Fibroblast of lung (primary cell): ENCODE measurements at places on chromosomes 16 and 17.
A peak's percentile ranks its signal among the peaks of the same experiment; 100 is the strongest.

DNA sequence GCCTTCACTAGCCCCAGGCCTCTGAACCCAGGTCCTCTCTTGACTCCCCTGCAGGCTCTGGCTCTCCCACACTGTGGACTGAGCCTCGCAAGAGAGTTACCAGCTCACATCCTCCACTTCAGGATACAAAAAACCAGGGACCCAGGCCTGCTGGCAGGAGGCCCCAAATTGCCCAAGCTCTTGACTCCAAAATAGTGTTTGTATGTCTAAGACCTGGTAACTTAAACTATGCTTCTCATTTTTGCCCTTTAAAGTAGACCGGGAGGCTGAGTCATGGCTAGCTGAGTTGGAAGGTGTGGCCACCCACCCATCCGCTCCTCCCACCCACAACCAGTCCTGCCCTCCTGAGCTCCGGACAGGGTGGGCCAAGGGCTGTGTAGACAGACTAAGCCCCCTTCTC, 250.0 kb downstream of the SOX9 start:
- peak; percentile 81 for DNase-seq

- no peak for DNase-seq
These were observed 136.7 kb upstream of the HS3ST2 start for GRCh38 chr16:22677024-22677830.

DNA sequence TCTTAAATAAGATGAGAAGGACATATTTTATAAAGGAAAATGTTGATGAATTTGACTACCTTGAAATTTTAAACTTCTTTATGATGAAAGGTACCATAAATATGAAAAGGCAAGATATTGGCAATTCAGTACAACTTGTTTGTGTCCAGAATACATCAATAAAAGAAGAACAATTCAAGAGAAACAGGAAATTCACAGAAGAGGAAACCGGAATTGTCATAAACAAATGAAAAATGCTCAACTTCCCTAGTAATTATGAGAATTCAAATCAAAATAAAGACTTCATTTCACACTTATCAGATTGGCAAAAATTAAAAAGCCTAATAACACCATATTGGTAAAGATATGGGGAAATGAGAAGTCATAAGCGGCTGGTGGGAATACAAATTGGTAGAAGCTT, 54.3 kb downstream of the WSB1 start:
- DNase-seq: no peak

- no peak for DNase-seq
These were observed 21.5 kb downstream of the EPOP start for GRCh38 chr17:38653230-38653629.

DNA sequence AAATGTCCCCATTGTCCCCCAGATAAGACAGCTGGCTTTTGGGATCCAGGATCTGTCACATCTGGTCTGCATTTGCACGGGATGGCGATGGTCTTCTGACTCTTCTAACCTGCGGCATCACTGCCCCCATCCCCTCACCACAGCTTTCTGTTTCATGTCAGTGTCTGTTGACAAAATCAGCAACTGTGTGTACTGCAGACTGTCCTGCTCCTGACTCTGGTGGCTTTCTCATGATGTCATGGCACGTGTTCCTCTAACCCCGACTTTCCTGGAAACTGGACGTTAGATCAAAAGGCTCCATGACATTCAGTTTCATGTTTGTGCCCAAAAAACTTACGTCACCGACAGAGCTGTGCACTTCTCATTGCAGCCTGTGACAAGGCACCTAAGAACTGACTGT, 30.1 kb upstream of the CPNE2 start:
- no peak for DNase-seq

- no peak for DNase-seq
These were observed 108.7 kb upstream of the NACA2 start for GRCh38 chr17:61699694-61700093.

- no peak for DNase-seq
These were observed 42.7 kb upstream of the CPNE2 start for GRCh38 chr16:57049678-57050077.

DNA sequence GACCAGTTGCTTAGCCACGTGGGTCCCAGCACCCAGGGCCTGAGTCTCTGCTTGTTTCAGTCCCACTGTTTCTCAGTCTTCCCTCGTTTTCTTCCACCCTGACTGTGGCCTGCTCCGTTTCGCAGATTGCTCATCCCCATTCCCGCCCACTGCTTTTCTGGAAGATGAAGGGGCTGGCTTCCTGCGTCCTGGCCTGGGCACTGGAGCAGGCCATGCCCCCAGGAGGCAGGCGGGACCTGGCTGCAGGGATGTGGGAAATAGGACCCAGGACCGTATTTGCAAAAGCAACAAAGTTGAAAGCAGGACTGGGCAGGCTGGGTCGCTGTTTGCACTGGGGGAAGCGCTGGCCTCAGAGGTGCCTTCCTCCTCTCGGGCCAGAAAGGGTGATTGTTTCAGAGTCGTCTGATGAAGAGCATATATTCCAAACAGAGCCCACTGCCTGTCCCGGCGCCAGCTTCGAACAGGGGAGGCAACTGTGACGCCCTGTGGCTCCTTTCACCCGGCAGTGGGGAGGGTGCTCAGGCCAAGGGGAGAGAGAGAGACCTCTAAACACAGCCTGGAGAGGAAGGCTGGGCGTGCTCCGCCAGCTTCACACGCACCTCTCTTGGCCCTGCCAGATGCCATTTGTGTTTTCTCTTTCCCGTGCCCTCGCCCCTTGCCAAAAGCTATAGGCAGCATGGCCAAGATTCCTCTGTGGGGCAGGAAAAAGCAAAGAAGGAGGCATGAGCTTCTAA, 108.6 kb downstream of the CMIP start:
- DNase-seq: no peak

DNA sequence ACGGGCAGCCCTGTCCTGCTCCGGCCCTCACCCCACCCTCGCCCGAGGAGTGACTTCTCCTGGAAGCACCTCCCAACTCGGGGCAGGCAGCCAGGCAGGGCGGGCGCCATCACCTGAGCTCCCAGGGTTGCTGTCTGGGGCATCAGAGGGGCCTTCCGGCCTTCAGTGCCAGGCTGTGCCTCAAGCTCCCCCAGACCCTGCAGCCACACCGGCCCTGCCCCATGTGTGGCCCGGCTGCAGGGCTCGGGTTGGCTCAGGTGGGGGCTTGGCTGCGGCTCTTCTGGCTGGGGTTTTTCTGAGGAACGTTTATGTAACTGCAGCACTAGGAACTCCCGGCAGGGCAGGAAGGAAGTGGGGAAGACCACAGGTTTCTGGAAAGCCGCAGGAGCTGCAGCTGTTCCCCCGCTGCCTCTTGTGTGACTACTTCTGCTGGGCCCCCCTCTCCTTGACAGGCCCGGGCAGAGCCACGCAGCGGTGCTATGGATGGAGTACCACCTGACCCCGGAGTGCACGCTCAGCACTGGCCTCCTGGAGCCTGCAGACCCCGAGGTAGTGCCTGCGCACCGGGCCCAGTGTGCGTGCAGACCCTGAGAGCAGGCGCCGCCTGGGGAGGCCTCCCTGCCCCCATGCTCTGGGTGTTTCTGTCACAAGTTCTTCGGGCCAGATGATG, 45.6 kb downstream of the PRMT7 start:
- DNase-seq: no peak

- no peak for DNase-seq
These were observed 7.7 kb downstream of the TNS4 start for GRCh38 chr17:40493697-40494096.

DNA sequence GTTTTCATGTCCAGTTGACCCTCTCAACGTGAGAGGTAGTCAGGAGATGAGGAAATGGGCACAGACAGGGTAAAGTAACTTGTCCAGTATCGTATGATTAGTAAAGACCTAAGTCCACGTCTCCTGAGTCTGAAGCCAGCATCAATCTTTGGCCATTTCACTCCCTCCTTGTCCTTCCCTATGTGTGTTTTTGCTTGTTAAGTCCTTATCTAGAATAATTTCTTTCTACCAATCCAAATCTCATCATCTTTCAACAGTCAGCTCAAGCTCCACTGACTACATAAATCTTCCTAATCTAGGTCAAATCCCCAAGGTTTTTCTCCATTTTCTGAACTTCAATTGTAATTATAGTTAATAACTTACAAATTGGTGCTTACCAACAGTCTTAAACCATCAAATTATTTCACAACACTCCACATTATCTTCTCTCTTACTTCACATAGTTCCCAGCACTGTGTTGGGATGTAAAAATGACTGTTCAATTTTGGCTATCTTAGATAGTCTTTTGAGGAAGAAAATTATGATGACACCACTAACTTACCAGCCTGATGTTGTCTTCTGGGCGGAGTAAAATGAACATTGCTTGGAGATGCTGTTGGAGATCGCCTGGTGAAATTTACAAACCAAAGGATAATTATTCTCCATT, 72.3 kb upstream of the CORO6 start:
- DNase-seq: no peak

DNA sequence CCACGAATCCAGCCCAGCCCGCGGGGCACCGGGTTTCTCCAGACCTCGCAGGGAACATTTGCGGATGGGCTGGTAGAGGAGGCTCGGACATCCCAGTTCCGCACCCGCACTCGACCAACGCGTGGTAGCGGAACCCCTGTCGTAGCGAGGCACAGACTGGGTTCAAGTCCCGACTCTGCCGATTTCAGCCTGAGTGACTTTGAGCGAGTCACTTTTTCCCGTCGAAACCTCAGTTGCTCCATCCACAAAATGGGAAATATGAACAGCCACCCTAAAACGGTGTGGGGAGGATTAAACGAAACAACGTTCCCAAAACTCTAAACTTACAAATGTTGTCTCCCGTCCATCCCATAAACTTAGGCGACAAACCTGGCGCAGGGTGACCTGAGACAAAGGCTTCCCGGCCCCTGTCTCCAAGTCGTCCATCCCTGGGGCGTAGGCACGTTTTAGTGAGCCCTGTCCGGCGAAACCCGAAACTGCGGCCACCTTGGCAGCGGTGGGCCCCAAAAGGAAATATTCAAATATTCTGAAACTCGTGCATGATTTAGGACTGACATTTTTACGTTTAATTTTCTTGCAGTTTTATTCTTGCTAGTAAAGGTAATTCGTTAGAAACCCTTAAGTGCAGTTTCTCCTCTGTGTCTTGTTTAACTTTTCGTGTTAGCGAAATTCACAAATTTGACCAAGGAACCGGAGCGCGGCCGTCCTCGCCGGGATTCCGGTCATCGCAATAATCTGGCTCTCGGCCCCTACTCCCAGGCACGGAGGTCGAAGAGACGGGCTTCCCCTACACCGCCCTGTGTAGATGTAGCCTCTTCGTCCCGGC, 1.9 kb upstream of the MLLT6 start:
- DNase-seq: peak; percentile 6

- no peak for DNase-seq
These were observed 85.2 kb upstream of the AKTIP start for GRCh38 chr16:53588081-53588648.

GRCh38 chr16:83513008-83513755, 294.6 kb upstream of the HSBP1 start:
- peak; percentile 67 for DNase-seq

GRCh38 chr16:88405216-88406060, 22.7 kb downstream of the ZNF469 start:
- peak; percentile 60 for DNase-seq

GRCh38 chr16:85457366-85457765, 155.8 kb upstream of the GSE1 start:
- DNase-seq: no peak

DNA sequence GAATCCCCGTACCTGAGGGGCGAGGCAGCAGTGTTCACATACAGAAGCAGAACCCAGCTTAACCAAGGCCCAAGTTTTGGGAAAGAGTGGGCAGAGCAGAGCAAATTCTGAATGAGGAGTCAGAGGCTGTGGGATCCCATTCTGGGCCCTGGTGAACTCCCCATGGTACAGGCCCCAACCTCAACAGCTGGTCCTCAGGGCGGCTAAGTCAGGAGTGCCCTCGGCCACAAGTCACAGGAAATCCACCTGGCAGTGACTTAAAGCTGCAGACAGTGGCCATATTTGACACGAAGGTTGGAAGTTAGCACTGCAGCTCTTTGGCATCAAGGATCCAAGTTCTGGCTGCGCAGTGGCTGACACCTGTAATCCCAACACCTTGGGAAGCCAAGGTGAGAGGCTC, 237.1 kb downstream of the PARN start:
- no peak for DNase-seq

DNA sequence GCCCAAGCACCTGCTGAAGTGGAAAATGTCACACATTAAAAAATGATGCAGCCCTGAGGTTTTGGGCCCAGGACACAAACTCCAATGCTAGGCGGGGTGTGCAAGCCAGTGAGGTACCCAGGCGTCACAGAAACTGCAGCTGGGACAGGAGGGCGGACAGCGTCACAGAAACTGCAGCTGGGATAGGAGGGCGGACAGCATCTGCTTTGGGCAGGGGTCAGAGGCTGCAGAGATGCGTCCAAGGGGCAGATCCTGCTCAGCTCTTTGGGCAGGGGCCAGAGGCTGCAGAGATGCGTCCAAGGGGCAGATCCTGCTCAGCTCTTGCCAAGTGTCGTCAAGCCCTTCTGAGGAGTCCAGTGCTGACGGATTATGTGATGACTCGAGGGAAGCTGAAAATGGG, 43.9 kb upstream of the RCVRN start:
- no peak for DNase-seq

- DNase-seq: peak; percentile 30
These were observed 90.9 kb upstream of the BCAR1 start for GRCh38 chr16:75342308-75342811.

DNA sequence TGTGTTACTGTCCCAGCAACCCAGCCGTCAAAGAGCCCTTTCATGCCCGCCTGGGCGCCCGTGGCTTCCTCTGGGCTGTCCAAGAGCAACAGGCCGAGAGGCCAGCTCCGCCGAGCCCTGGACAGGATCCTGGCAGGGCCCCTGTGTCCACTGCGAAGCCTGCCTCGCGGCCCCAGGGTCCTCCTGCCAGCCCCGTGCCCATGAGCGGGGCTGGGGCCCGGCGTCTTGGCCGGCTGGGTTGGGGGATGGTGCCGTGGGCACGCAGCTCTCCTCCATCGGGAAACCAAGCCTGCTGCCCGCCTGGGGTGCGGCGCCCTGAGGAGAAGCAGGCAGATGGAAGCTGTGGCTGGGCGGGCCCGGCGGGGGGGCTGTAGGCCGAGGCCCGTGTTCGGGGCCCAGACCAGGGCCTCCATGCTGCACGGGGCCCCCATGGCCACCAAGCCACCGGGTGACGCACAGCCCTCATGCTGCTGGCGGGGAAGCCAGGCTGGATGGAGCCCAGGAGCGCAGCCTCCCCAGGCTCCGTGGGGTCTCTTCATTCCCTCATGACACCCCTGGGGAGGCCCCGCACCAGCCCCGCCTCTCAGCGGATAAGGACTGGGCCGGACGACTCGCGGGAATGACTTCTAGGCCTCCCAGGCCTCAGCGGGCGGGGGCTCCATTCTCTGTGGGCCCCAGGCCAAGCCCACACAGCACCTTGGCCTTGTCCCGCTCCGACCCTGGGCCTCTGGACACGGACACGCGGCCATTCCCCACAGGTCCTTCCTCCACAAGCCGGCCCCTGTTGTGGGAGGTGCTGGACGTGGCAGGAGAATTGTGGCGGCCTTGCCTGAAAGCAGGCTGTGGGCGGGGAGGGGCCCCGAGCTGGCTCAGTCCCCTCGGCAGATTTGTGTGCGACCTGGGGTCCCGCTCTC, at the start of gene C1QTNF8:
Gene C1QTNF8 (minus strand): TSS at position 76 of the 914 bp plus-strand sequence. CDS start 1,322 bp downstream, outside the sequence.
- DNase-seq: no peak

DNA sequence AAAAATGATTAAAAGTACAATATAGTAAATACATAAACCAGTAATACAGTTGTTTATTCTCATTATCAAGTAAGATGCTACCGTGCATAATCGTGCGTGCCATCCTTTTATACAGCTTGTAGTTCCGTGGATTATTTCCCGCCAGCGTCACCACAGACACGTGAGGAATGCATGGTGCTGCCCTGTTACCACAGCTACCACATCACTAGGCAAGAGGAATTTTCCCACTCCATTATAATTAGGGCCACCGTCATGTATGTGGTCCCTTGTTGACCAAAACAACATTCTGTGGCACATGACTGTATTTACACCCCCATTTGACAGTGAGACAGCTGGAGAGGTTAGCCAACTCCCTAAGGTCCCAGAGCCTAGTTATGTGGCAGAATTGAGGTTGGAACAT, 30.5 kb upstream of the LGALS9 start:
- DNase-seq: no peak

GRCh38 chr17:76191896-76192295, 48.4 kb downstream of the RNF157 start:
- DNase-seq: no peak
